ENCODE measurements at places on chromosomes 7 and 10. TPM values are rescaled to one million over a fixed set of nuclear protein-coding genes. Genes with fewer than 3 reads are reported as not detected.

GRCh38 chr10:18505456-18506118 lies 145.8 kb downstream of the NSUN6 start:
- DNase-seq, result peak; percentile 50

GRCh38 chr10:123144697-123145541 lies 3.0 kb upstream of the HMX2 start:
- DNase-seq, result no peak

DNA sequence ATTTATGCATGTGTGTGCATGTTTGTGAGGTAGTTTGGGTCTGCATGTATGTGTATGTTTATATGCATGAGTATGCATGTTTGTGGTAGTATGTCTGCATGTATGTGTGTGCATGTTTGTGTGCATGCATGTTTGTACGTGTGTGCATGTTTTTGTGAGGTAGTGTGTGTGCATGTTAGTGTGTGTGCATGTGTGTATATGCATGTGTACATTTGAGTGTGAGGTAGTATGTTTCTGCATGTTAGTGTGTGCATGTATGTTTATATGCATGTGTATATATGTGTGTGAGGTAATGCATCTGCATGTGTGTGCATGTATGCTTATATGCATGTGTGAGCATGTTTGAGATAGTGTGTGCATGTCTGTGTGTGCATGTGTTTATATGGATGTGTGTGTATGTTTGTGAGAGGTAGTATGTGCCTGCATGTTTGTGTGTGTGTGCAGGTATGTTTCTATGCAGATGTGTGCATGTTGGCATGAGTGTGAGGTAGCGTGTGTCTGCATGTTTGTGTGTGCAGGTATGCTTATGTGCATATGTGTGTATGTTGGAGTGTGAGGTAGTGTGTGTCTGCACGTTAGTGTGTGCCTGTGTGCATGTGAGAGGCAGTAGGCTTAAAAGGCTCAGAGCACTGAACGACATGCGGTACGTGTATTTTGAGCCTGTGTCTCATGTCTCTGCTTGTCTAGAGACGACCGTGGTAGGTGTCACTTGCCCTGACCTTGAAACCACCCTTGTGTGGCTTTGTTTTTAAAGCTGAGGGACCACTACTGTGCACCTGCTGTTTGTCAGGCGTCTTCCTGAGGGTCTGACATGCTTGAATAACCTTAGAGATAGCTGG lies 43.7 kb downstream of the PFKP start:
- peak; percentile 35 for DNase-seq

GRCh38 chr7:44196450-44196872 lies 4.3 kb upstream of the YKT6 start:
- peak; percentile 90 for DNase-seq

DNA sequence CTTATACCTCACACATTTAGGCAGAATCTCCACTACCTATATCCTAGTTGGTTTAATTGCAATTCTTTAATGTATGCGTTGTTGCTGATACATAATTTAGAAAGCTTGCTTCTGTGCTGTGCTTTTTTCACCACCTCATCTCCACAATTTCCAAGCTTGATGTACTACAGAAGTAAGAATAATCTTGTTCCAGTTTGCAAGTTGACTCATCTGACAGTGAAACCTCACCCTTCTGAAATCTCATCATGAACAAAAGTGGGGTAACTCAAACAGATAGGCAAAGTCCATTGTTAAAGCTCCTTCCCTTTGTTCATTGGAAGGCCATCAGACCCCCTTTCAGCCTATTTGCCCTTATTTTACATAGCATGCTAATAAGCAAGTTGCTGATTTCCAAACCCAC lies 13.6 kb downstream of the EIF4EBP2 start:
- no peak for DNase-seq

- DNase-seq, result peak; percentile 64
These were observed 324.6 kb downstream of the ATRNL1 start for GRCh38 chr10:115417585-115418265.

DNA sequence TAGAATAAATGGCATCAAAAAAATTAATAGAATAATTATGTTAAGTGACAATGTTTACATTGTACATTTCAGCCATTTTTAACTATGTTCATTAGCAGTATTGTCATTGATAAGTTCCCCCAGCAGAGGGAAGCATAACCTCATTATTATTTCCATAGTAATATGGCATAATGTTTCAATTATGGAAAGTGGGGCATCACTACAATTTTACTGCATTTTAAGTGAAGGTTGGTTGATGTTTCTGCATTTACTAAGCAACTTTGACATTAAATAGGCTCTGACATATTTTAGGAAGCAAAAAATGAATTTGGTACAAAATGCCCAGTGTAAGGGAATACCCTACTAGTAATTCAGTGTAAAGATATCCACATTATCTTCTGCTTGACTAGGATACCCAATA lies 218.3 kb downstream of the SEMA3A start:
- DNase-seq, result peak; percentile 67

DNA sequence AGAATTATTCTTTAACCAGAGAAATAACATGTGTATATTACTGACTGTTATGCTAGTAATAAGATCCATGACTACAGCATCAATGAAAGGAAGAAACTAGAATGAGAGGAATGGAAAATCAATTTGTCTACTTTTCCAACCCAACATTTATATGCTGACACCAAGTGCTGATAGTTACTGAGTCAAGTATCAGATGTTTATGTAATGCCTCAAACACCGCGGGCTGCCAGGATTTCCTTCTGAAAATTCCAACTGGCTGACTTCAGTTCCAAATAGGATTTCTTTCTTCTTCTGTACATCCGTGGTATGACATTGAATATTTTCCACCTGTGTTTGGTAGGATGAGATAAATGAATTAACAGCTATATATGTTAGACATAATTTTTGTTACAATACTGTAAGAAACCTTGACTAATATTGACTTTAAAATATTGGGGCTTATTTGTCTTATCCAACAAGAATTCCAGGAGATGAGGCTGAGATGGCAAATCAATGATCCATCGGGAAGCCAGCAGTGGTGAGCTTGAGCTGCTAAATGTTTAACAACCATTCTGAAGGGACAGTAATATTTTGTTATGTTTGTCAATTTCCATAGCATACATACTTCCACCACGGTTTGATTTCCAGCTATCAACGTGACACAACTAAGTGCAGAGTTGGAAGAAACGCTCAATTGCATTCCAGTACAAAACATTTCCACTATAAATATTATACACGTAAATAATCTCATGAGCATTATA lies 435.2 kb upstream of the AUTS2 start:
- DNase-seq, result no peak

DNA sequence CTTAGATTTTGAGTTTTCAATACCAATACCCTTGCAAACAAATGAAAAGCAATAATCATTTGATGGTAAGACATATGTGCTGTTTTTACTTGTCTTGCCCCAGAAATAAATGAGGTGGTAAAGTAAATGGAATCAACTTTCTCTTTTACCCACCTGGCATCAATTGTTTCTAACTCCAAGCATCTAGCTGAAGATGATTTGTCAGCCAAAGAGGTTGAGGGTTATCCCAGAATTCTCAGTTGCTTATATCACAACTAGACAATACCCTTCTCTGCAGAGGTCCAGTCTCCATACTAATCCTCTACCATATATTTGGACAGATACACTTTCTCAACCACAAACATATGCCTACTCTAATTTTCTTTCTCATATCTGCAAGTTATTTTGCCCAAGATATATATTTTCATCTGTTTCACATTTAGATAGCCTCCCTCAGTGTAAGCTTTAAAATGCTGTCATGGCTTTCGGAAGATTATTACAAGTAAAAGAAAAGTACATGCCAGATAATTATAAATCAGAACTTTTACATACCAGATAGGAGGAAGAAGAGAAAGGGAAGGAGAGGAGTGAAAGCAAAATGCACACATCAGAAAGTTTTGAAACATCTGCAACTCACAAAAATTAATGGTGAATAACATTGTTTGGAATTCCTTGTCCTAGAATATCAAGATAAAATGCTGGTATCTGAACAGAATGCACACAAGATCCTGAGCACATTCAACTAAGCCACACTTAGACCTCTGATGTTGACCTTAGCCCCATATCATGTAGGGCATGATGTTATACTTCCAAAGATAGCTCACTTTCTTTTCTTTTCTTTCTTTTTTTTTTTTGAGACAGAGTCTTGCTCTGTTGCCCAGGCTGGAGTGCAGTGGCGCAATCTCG lies 146.6 kb downstream of the REEP3 start:
- no peak for DNase-seq

- DNase-seq, result no peak
These were observed 615.9 kb upstream of the FOXK1 start for GRCh38 chr7:4066206-4066605.

DNA sequence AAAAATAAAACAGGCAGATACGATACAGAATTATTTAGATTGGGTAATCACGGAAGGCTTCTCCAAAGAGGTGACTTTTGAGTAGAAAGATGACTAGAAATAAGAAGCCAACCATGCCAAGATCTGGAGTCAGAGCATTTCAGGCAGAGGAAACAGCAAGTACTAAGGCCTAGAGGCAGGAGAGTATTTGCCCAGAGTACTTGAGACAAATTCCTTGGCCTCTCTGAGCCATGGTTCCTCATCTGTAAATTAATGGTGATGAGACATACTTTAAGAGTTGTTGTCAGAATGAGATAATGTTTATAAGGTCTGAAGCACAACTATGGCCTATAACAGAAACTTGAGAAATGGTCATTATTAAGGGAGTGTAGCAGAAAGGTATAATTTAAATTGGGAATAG lies 15.8 kb upstream of the GPR37 start:
- no peak for DNase-seq

Gene SFTPA2
- 0.08 TPM for total RNA-seq

Gene TEX36
- total RNA-seq, result not detected

Gene GIMAP1
- total RNA-seq, result not detected

Gene MBL2
- not detected for total RNA-seq

Gene PRKAR2B
- 0.08 TPM for total RNA-seq

Measured in myocyte (in vitro differentiated cells).